Ovary (tissue), 10 donors: ENCODE measurements at places on chromosomes 12 and 14.

- no peak for DNase-seq
Measured at GRCh38 chr12:130031571-130032189, 127.9 kb upstream of the TMEM132D start.

DNA sequence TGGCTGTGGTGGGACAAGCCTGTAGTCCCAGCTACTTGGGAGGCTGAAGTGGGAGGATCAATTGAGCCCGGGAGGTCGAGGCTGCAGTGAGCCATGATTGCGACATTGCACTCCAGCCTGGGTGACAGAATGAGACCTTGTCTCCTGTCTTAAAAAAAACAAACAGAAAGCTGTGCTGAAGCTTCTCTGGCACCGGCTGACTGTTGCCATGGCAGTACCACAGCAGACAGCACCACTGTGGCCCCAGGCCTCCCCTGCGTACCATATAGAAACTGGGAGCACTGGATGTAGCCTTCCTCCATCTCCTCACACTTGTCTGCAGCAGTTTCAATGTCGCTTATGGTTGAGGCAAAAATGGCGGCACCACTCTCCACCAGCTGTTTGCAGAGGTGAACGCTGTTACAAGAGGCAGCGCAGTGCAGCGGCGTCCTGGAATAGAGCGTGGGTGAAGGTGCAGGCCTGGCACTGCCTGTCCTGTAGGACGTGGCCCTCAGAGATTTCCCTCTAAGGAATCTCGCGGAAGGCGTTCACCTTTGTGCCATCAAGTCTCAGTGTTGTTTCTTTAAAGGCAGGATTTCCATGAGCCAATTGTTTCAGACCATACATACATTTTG lies 21.9 kb downstream of the ZFYVE21 start:
- DNase-seq = no peak

DNA sequence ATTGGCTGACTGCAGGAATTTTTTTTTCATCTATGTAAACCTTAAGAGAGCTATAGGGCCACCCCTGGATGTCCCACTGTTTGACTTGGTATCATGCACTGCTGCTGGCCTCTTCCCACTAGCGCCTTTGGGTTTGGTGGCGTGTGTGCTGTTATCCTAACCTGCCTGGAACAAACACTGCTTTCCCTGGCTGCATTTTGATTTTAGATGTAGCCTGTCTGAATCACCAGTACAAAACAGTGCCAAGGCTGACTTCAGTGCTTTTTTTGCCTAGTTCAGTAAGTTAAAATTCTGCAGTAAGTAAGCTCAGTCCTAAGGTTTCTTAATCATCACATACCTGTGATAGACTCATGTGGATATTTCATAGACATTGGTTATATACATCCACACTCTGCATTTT lies 99.2 kb downstream of the EML1 start:
- DNase-seq = no peak

DNA sequence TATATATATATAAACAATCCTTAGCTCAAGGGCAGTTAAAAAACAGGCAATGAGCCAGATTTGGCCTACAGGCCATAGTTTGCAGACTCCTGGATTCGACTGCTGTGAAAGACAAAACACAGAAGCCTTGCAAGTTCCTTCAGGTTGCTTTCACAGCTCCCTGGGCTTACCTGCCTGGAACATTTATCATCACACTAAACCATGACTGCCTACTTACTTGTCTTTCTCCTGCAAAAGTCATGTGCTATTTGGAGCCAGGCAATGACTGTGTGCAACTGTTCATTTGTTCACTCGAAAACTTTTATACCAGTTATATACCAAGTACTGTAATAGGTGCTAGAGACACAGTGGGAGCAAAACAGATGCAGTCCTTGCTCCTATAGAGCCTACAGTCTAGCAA lies 2.2 kb upstream of the RPS6KA5 start:
- DNase-seq = no peak

- DNase-seq = no peak
Measured at GRCh38 chr14:31705731-31706130, 144.5 kb downstream of the NUBPL start.

DNA sequence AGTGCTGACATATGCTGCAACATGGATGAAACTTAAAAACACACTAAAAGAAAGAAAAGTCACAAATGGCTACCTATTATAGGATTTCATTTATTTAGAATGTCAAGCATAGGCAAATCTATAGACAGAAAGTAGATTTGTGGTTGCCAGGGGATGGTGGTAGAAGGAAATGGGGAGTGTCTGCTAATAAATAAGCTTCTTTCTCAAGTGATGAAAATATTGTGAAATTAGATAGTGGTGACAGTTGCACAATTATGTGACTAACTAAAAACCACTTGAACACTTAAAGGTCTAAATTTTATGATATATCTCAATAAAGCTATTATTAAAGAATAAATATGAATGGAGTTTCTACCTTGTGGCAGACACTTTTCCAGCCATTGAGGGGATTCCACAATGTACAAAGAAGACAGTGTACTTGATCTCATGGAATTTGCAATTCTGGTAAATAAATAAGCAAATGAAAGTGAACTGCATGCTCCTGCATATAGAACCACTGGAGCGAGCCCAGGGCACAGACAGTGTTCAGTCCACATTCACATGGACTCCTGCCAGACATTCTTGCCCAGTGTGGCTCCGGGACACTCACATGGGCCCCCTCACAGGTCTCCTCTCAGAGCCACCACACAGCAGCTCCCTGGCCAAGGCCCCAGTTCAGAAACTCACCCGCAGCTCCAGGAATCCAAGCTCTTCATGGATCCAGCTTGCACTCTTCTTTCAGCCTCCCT lies 107.1 kb upstream of the ARID2 start:
- DNase-seq = no peak

DNA sequence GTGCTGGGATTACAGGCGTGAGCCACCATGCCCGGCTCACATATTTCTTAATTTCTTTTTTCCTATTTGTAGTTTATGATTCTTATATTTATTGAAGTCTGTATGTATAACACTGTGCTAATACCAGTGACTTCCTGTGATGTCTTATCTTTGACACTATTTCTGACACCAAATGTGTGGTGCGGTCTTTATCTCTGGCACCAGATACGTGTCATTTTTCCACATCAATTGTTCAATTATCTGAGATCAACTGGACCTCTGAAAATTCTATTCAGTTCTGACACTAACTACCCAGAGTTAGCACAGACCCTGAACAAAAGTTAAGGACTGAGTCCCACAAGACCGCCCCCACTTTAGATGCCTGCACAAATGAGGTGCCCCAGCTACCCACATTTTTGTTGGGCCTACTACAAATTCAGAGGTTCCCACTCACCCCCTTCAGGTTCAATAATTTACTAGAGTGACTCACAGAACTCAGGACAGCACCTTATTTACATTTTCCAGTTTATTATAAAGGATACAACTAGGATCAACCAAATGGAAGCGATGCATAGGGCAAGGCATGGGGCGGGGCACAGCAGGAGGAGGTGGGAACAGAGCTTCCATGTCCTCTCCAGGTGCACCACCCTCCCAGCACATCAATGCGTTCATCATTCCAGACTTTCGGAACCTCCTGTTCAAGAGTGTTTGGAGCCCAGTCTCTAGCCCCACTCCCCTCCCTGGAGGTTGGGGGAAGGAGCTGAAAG lies 11.6 kb upstream of the SRSF9 start:
- no peak for DNase-seq

GRCh38 chr14:65835501-65835900 lies 423.0 kb downstream of the FUT8 start:
- DNase-seq = no peak

- no peak for DNase-seq
Measured at GRCh38 chr12:132364348-132364902, 35.0 kb upstream of the GALNT9 start.

DNA sequence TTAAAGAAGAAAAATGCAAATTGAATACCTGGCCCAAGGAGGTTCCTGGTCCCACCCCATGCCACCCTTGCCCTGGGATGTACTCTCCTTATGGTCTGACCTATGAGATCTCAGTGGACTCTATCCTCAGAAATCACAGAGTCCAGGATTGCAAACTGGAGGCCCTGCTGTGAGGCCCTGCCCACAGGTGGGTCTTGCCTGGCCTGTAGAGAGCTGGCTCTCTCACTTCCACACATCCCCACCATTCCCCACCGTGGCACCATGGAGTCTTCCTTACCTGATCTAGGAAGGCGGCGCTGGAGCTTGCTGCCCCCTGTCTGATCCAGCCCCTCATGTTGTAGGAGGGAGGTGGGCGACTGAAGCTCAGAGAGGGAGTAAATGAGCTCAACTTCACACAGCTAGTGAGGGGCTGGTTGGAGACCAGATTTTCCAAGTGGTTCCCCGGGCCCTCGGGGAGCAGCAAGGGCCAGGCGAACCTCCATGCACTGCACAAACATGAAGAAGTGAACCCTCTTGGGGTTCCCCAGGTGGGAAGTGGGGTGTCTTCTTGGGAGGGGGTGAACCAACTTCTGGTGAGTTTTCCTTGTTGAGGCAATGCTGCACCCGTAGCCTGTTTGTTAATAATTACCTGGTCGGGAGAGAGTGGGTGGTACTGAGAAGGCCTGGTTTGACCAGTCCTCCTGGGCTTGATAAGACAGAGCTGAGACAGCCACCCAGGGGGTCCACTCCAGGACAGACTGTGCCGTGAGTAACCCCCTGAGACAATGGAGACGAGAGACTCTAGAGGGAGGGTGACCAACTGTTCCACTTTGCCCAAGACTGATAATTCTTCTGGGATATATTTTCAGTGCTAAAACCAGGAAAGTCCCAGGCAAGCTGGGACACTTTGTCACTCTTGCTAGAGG lies at the start of gene SERPINA4:
SERPINA4 (plus strand) TSS at position 692 of the 905 bp plus-strand sequence. CDS start 2,041 bp downstream, outside the sequence.
- DNase-seq = no peak

DNA sequence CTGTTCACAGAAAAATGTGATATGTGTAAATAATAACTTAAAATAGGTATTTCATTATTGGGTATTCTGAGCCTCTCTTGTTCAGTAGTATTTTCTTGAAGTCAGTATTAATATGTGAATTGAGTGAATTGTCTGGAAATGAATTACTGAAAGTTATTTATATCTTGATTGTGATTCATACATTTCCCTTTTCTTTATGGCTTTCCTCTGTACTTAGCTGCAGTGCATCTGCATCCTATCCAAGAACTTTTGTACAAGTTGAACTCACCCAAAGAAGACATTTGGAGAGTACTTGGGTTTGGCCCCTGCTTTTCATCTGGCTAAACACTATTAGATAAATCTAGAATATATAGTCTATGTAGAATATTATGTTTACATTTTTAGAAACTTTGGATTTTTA lies 326.0 kb downstream of the RAD51B start:
- DNase-seq = no peak

DNA sequence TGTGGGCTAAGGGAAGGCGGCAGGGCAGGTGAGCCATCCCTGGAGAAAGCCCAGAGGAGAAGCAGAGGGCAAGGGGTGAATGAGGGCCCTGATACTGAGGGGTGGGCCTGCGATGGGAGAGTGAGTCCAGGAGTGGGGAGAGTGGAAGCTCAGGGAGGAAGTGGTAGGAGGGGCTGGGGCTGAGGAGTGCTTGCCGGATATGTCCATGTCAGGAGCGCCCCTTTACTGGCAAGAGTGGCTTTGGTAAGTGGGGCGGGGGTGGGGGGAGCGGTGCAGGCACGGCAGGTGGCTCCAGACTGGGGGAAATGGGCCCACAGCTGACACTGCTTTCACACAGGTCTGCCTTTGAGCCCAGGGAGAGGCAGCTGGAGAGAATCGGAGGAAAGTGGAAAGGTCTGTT lies 86.4 kb upstream of the GPR68 start:
- no peak for DNase-seq

DNA sequence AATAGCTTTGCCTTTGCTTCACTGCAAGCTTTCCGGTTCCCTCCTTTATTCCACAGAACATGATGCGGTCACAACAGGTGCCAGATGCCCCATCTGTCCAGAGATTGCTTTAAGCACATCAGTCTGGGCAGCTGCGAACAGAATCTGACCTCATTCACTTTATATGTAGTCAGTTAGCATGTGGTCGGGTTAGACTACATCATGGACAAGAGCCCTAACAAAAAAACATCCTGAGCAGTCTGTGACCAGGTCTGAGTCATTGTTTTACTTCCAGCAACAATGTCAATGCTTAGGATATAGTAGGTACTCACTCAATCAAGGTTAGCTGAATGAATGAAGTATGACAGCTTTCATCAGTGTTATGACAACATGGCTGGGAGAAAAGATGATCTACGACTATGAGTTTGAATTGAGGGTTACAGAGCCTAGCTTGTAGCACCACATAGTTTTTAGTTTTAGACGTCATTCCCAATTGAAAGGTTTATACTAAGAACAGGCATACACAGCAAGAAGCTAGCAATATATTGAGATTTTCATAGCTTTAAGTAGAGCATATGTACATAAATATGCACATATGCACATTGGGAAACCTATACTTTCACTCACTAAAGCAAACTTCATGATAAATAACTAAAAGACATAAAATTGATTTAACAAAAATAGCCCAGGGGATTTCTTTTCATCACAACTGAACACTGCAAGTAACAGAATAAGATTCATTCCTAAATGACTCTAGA lies 64.2 kb upstream of the TMCC3 start:
- no peak for DNase-seq

DNA sequence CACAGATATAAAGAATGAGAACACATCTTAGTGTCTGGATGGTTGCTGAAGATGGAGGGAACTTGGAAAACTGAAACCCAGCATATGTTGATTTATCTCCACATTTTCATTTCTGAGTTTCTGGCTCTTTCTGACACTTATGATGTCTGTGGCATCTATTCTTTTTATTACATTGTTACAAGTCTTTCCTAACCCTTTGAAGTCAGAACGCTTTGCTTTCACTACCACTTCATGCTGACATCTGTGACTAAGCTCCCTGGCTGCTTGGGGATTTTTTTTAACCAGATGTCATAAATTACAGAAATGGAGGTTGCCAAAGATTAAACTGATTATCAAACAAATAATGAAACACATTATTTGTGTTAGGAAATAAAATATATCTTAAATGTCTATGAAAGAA lies 188.7 kb downstream of the KITLG start:
- DNase-seq = no peak

GRCh38 chr12:1591034-1591433 lies 3.3 kb downstream of the FBXL14 start:
- no peak for DNase-seq

DNA sequence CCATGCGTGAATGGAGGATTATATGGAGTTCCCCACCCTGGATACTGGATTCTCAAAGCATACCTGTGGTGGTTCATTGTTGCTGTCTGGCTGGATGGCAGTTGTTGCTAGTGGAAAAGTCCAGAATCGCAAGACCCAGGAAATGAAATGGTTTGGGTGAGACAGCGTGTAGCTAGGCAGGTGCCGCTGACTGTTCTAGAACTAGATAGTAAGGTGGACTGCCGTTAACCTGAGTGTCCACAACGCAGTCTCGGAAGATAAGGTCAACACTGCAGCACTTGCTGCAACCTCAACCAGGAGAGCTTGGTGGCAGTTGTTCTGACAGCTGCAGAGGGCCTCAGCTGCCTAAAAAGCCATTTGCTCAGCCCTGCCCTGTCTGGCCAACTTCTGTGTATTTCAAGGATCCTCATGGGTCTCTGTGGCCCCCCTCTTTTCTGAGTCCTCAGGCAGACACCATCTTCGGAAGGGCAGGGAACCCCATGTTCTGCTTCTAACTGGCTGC lies 15.5 kb upstream of the IRF2BPL start:
- DNase-seq = no peak
